Endothelial cell (in vitro differentiated cells): ENCODE measurements at places on chromosomes 11 and 22.
A peak's percentile ranks its signal among the peaks of the same experiment; 100 is the strongest.

- no peak for DNase-seq
Observed at GRCh38 chr11:100328626-100329340, 358.3 kb upstream of the ARHGAP42 start.

- DNase-seq, result no peak
Observed at GRCh38 chr11:125931668-125932067, 14.2 kb upstream of the VSIG10L2 start.

DNA sequence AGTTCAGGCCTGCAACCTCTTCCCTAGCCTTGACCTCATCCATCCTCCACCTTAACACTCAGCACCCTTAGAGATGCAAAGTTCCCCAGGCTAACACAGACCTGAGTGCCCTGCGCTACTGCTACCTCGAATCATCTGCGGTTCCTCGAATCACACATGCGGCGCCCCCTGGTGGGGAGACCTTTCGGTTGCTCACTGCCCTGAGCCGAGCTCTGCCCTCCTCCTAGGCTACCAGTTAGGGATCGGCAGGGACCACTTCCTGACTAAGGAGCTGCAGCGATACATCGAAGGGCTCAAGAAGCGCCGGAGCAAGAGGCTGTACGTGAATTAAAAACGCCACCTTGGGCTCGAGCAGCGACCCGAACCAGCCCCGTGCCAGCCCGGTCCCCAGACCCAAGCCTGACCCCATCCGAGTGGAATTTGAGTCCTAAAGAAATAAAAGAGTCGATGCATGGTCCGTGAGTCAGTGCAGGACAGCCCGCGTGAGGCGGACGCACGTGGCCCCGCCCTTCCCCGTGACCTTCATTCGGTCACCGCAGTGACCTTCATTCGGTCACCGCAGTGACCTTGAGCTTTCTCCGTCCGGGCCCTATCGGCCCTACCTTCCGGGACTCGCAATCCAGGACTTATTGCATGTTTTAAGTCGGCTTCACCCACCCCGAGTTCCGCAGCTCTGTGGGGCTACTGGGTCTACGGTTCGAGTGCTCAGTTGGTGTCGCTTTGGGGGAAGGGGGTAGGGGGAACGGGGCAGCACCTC, 830 bp upstream of the ESRRA start:
- DNase-seq, result peak; percentile 96

GRCh38 chr11:8267280-8267679, 3.6 kb upstream of the LMO1 start:
- no peak for DNase-seq

GRCh38 chr11:116062490-116063171, 558.4 kb upstream of the CADM1 start:
- DNase-seq, result no peak
